ENCODE measurements at places on chromosomes 4 and X.

DNA sequence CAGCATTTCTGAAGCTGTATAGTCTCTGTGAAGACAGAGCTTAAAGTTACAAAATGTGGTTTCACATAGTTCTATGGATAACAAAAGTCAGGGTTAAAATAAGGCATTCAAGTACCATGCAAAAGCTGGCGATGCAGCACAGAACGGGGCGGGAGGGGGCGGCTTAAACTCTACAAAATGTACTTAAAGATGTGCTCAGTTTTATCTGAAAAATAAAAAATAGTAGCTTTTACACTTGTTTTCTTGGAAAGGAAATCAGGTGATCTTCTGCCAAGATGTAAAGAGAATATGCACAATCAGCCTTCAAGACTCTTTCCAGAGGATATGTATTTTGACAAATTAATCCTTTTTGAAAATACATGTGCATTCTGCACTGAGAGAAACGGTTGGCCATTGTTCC lies 301.7 kb upstream of the EMCN start:
- no peak for DNase-seq

- no peak for DNase-seq
These were observed 1765.8 kb downstream of the PCDH7 start for GRCh38 chr4:32485956-32486355.

DNA sequence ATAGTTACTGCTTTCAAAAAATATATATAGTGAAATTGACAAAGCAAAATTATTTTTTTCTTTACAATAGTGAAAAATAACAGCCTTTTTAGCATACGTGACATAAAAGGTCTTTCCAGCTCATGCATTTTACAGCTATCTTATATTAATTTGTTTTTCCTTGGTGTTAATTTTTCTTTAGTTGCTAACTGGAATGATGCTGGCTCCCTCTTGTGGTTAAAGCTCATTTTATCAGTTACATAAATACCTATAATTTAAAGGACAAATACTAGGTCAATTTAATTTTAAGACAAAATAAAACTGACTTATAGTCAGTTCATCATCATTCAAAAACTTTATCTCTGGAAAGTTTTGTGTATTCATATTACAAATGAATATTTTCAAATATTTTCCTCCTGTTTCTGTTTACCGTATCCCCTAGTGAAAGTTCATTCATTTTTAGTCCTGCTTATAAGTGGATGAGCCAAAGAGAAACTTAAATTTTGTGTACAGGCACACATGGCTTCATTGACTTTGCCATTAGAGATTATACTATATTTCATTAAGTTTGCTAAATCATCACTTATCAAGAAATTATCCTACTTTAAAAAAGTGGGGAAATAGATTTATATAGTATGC lies 9.9 kb upstream of the ANAPC4 start:
- DNase-seq = no peak

- no peak for DNase-seq
These were observed 95.7 kb downstream of the DCLK2 start for GRCh38 chr4:150173982-150174398.

GRCh38 chr4:139886798-139887197 lies 221.2 kb downstream of the MGST2 start:
- no peak for DNase-seq

DNA sequence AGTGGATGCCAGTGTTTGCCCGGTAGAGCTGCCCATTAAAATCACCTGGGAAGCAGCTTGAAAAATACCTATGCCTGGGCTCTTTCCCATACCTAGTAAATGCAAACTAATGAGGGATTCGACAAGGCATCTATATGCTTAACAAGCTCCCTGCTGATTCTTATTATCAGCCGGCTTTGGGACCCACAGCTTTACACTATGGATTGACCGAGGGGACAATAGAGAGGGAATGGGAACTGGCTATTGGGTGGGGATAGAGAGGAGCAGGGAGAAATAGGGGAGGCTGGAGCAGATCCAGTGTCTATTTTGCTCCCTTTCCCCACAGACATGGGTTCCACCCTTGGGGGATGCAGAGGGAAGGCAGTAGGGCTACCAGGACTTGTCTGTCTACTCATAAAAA lies 103.1 kb upstream of the TEX13D start:
- DNase-seq = no peak

DNA sequence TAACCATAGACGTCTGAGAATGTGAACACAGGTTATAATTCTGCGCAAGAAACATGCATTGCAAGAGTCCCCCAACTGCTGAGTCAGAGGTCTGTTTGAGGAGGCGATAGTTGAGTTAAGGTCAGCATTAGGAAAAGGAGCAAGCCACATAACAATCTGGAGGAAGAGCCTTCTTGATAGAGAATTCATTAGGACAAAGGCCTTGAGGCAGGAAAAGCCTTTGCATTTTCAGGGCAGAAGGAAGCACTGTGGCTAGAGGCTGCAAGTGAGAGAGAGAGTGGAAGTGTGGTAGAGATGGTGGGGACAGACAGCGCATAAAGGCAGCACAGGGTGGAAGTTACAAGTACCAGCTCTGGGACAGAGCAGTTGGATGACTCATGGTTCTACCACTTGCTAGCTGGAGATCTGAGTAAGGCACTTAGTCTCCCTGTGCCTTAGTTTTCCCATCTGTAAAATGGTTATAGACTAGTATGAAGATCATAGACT lies 125.8 kb upstream of the LNX1 start:
- no peak for DNase-seq

Measured in Peyer's patch (tissue), 4 donors.